ENCODE measurements at places on chromosomes 16 and 17.

DNA sequence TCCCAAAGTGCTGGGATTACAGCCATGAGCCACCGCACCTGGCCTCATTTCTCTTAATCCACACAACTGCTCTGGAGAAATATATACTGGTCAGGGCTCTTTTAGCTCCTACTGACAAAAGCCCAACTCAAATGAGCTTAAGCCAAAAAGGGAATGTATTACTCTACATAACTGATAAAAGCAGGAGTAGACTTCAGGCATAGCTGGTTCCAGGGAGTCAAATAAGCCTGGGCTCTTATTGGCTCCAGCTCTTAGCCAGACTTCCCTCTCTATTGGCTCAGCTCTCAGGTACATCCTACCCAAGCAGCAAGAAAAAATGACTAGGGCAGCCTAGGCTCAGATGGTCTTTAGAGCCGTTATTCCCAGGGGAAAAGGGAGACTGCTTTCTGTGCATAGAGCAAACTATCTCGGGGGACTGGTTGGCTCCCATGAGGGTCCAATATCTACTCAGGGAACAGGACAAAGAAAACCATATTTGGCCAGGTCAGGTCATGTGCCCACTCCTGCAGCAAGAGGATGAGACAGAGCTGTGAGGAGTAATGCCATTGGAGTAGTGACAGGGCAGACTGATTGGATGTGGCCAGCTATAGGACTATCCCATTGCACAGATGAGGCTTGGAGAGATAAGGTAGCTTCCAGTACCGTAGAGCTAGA is 21.2 kb downstream of the TBX2 start:
- no peak for DNase-seq

GRCh38 chr16:1499756-1500464 is 6.8 kb downstream of the TELO2 start:
- DNase-seq, result no peak

- no peak for DNase-seq
Measured at GRCh38 chr17:33464669-33465280, 171.7 kb upstream of the ASIC2 start.

DNA sequence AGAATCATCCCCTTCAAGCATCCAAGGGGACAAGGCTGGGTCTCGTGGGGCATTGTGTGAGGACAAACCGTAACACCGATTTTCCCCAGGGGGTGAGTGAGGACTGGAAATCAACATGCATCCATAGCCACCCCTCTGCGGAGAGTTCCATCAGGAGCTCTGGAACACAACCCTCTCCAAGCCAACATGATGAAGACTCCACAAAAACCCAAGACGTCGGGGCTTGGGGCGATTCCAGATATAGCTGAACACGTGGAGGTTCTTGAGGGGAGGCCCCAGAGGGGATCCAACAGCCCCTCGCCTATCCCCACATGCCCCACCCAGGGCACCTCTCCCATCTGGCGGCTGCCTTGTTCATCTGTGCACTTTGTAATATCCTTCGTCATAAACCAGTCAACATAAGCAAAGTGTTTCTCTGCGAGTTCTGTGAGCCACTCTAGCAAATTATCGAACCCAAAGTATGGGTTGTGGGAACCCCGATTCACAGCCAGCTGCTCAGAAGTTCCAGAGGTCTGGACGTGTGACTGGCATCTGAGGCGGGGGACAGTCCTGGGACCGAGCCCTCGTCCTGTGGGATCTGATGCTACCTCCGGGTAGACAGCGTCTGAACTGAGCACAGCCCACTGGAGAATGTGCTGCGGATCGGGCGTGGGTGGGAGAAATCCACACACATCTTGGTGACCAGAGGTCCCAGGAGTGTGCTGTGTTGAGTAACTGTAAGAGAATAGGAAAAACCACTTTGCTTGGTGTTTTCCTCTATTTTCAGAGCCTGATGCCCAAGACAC is 55.5 kb downstream of the RPH3AL start:
- no peak for DNase-seq

DNA sequence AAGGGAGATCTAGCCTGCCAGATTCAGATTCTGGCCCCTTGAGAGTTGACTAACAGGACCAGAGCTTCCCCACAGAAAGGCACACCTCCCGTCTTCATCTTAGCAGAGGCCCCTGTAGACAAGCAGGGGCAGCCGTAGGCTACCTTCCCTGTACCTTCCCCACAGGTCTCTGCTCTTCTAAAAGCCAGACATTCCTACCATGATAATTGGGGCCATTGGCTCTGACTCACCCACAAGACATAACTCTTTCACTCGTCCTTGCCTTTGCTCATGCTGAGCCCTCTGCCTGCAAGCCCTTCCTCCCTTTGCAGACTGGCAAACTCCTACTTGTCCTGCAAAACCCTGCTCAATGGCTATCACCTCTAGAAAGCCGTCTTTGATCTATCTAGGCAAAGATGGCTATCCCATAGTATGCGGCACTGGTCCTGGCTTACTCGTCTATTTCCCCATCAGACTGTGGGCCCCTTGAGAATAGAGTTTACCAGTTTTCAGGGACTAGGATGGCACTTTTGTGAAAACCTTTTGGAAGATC is 43.8 kb downstream of the PIMREG start:
- no peak for DNase-seq

DNA sequence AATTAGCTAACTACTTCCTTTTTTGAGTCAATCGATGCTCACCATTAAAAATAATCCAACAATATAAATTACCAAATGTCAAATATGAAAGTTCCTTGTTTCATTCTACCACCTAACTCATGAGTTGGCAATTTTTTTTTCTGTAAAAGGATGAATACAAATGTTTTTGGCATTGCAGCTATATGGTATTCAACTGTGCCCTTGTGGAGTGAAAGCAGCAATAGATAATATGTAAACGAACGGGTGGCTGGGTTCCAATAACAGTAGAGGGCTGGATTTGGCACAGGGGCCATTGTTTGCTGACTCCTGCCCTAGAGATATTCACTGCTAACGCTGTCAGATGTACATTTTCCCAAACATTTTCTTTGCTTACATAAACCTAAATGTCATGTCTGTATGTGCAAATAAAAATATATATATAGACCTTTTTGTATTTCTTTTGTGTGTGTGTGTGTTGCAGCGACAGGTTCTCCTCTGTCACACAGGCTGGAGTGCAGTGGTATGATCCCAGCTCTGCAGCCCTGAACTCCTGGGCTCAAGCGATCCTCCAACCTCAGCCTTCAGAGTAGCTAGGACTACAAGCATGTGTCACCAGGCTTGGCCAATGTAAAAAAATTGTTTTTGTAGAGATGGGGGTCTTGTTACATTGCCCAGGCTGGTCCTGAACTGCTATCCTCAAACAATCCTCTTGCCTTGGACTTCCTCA is 73.9 kb downstream of the RPGRIP1L start:
- no peak for DNase-seq

DNA sequence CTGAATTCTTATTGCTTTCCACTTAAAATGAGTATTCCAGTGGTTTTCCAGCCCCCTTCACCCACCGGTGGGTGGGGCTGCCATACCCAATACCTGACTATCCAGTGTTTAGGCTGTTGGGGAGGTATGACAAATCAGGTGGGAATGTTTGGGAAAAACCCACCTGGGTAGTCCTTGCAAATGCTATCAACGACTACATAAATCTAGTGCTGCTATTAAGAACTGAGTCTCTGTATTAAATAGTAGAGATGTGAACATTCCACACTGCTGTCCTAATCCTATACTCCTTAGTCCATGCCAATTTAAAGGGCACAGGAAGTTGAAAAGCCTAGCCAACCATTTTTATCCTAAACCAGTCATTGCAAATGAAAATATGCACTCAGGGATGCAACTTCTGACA is 126.6 kb downstream of the AXIN2 start:
- no peak for DNase-seq

- no peak for DNase-seq
Measured at GRCh38 chr16:13453938-13454553, 465.9 kb upstream of the ERCC4 start.

DNA sequence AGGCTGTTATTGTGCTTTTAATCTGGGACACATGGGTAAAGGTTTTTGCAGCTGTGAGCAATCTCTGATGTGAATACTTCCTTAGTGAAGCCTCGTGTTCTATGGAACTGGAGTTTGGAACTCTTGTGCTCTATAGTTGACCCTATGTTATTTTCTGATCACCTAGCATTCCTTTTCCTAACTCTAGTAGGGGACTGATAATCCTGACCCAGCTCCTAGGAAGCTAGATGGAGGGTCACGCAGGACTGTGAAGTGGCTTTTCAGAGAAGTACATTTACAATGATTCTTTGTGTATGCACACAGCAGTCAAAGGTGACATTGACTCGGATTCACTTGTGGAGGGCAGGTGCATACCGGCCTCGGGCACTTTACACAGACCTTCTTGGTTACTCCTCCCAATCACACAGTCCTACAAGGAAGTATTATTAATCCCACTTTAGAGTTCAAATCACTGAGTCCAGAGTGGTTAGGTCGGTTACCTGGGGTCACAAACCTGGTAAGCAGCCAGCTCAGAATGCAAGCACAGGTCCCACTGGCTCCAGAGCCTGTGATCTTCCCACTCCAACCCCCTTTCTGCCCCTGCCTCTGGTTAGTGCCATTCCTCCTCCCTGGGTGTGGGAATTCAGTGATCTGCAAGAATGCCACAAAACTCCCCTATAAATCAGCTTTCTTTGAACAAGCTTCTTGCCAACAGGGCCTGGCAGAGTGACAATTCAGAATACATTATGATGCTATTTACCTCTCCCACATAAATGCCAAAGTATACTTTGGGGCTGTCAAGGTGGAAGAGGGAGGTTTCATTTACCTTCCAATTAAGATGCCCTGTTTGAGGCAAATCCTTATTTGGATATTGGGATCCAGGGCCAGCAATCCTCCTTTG is 7.1 kb downstream of the CHD9NB start:
- no peak for DNase-seq

- no peak for DNase-seq
Measured at GRCh38 chr16:89498839-89499238, 8.5 kb upstream of the ANKRD11 start.

DNA sequence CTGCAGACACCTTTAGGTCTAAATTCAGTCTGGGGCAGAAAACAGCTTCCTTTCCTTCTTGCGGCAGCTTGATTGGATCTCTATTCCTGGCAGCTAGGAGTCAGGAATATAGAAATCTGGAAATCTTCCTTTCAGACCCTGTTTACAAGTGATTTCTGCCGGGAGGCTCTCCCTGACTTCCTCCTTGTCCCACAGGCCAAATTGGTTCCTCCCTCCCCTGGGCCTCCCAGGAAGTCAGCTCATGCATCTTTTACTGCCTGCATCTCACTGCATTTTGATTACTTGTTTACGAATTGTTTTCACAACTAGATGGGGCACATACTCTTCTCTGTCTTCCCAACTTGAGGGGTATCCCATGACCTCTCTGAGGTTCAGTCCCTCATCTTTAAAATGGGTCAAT is 206.3 kb downstream of the MAF start:
- DNase-seq, result no peak

DNA sequence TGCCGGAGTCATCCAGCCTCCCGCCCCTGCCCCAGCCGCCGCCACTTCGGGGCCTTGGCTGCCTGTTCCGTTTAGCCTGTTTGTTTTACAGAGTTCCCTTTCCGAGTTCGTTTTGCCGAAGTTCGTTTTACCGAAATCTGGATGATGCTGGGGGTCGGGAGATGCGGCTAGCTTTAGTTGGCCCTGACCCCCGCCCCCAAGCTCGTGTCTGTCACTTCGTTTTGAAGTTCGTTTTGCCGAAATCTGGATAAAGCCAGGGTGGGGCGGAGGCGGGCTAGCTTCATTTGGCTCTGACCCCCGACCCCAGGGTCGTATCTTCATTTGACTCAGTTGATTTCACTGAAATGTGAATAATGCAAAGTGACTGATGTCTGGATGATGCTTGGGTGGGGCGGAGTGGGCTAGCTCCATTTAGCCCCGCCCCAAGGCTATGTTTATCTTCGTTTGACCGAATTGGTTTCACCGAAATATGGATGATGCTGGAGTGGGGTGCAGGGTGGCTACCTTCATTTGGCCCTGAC is 591 bp downstream of the PSMD7 start:
- DNase-seq, result no peak

- no peak for DNase-seq
Measured at GRCh38 chr16:31242206-31242605, 17.6 kb upstream of the ITGAM start.

- DNase-seq, result no peak
Measured at GRCh38 chr17:77879896-77880280, 78.6 kb upstream of the TNRC6C start.

- no peak for DNase-seq
Measured at GRCh38 chr17:82524540-82524939, 5.0 kb downstream of the FOXK2 start.

DNA sequence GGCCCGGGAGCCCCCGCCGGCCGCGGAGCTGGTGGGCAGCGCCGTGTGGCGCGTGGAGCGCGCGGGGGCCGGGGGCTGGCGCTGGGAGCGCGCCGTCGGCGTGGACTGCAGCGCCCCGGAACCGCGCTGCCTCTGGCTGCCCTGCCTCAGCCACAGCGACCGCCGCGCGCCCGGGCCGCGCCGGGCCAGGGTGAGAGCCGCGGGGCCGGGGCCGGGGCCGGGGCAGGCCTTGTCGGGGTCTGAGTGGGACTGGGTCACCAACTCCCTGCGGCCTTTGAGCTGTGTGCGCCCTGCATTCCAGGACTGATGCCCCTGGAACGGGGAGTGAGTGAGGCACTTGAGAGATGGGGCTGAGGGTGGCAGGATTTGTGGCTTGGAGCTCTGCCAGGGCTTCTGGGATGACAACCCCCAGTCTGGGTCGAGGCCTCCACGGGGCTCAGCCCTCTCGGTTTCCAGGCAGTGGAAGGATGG is 25.7 kb downstream of the ARHGAP23 start:
- DNase-seq, result no peak

DNA sequence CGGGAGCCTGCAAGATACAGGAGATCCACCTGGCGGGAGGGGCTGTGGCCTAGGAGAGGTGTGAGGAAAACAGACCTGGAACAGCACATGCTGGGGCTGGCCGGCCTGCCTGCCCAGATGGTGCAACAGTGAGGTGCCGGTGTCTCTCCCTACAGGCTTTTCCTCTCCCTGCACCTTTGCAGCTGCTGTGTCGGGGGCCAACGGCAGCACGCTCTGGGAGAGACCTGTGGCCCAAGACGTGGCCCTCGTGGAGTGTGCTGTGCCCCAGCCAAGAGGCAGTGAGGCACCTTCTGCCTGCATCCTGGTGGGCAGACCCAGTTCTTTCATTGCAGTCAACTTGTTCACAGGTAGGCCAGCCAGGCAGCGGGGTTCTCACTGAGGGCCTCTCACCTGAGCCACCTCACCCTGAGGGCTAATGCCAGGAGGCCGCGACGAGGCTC is 15.9 kb downstream of the RGS11 start:
- no peak for DNase-seq
